Suppressor macrophage treated with lipopolysaccharide for 4 hours (primary cell): ENCODE measurements at places on chromosomes 5 and 9.

DNA sequence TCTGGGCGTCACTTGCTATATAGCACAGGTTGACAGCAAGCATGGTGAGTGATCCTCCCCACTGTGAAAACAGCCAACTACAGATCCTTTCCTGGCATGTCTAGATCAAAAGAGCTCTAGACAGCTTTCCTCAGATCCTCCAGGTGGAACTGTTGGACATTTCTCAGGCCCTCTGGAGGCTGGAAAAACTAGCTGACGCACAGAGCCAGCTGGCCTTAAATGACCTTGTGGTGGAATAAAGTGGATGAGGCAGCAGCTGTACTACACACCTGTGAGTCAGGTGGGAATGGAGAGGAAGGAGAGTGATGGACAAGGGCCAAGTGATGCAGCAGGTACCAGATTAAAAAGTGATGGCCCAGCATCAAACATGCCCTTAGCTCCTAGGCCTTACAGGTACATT lies 172.7 kb downstream of the TRIM32 start:
- no peak for DNase-seq

DNA sequence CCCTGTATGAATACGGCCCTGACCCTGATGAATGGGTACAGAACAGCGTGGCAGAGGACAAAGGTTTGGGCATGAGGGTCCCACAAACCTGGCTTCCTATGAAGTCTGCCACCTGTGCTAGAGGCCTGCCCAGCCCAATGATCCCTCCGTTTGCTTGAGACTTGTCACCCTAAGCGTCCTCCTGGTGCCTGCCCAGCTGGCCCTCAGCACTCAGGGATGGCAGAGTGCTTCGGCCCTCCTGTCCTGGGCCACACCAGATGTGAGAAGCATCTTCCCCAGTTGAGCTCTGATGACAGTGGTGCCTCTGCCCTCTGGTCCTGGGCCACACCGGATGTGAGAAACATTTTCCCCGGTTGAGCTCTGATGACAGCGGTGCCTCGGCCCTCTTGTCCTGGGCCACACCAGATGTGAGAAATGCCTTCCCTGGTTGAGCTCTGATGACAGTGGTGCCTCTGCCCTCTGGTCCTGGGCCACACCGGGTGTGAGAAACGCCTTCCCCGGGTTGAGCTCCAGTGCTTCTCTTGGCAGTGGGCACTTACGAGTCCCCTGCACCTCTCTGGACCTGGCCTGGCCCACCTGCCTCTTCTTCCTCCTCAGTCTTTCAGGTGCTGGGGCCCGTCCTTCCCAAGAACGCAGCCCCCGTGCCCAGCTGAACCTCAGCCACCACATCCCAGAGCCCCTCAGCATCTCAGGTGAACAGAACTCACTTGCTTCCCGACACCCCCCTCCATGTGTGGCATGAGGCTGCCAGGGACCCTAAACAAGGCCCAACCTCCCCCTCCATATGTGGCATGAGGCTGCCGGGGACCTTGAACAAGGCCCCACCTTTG lies 253.1 kb upstream of the IRX1 start:
- DNase-seq: no peak

GRCh38 chr5:173823721-173824567 lies 64.2 kb upstream of the CPEB4 start:
- DNase-seq: no peak

GRCh38 chr5:81225463-81225862 lies 7.7 kb upstream of the CKMT2 start:
- DNase-seq: no peak

GRCh38 chr9:36029202-36029601 lies 7.5 kb upstream of the RECK start:
- DNase-seq: no peak

- no peak for DNase-seq
Observed at GRCh38 chr5:36755920-36756488, 120.6 kb upstream of the NIPBL start.

DNA sequence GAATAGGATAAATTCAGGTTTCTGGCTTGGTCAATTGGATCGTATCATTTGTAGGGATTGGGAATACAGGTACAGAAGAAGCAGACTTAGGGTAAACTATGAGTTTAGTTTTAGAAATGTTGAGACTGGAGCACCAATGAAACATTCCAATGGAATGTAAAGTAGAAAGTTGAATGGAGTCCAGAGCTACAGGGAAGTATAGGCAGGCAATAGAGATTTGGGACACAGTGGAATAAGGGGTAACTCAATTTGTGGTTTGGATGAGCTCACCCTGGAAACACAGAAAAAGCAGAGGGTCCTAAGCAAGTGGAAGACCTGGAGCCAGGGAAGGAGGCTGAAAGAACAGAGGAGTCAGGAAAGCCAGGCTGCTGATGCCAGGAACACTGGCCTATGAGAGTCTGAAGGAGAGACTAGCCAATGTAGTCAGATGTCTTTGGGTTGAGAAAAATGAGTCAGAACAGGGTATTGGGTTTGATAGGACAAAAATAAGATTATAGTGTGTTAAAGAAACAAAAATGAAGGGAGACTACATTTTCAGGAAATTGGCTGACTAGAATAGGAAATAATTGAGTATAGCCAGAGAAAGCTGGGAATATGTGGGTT lies 72.8 kb downstream of the STARD4 start:
- no peak for DNase-seq

GRCh38 chr9:121609822-121610637 lies 41.4 kb upstream of the DAB2IP start:
- no peak for DNase-seq

DNA sequence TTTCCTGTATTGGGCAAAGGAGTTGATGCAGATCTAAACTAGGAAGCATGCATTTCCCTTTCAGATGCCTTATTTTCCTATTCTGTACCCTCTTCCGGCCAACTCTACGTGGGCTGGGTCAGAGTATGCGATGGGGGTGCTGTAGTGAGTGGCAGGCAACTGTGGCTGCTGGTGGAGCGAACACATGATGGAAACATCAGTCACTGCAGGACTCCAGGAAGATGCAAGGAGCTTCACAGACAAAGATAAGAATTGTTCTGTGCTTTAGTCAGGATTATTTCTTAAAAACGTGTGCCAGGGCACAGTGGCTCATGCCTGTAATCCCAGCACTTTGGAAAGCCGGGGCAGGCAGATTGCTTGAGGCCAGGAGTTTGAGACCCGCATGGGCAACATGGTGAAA lies 75.1 kb downstream of the PSAT1 start:
- DNase-seq: no peak

DNA sequence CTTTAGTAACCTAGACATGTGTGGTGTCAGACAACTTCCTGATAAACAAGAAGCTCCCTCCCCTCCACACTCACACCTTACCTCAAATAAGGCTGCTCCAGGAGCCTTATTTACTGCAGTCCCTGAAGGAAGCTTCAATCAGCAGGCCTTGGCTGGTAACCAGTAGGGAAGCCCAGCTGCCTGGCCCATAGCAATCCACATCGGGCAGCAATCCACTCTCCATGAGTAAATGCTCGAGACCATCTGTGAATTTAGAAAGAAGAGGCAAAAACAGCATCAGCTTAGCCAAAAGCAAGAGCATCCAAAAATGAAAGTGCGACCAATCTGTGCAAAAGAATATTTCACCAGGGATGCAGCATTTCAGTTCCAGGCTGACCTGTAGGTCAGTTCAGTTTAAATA lies 213.3 kb upstream of the TUSC1 start:
- DNase-seq: no peak

GRCh38 chr5:36174119-36174518 lies 22.2 kb downstream of the SKP2 start:
- DNase-seq: no peak
